ENCODE measurements at places on chromosomes 13 and 19. TPM values are rescaled to one million over a fixed set of nuclear protein-coding genes. Genes with fewer than 3 reads are reported as not detected.

DNA sequence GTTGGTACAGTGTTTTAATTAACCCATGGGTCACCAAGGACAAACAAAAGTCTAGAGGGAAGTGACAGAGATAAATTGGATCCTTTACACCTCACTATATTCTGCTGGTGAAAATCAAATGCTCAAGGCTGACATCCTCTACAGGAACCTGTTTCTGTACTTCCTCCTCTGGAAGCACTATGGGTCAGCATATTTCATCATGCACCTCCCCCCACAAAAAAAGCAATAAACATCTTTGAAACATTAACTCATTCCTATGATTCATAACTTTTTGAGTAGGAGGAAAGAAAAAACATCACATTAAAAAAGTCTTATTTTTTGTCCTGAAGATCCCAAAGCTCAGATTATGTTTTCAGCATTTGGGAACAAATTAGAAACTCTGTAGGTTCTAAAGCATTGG is 588.3 kb upstream of the SGCG start:
- no peak for DNase-seq

KLK10 gene
- not detected for total RNA-seq

ELL gene
- total RNA-seq: 10.3 TPM

DNA sequence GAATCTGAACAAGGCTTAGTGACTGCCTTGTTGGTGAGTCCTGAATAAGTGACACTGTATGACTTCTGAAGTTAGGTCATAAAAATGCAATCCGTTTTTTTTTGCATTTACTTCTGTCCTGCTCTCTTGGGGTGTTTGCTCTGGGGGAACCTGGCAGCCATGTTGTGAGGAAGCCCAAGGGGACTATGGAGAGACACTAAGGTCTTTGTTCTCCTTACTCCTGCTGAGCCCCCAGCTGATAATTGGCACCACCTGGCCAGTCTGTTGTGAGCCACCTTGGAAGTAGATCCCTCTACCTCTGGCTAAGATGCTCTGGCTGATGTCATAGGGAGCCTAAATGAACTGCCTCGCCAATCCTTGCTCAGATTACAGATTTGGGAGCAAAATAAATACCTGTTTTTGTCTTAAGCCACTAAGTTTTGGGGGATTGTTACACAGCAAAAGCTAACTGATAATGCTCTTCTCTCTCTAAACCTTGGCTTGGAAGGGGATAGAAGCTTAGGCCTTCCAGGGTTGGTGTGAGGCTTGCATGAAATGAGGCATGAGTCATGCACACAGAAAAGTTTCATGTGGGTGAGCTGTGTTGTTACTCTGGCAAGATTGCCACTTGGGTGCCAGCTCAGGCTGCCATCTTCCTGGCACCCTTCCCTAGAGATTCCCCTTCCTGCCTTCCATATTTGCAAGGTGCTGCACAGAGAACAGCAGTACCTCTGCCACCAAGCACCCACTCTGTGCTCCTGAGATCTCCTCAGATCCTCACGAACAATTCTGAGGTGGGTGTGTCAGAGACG is 10.1 kb downstream of the TUBB4A start:
- DNase-seq: no peak

GRCh38 chr13:42328672-42329071 is 56.7 kb downstream of the AKAP11 start:
- DNase-seq: no peak

C19orf38 gene
- total RNA-seq: 1.5 TPM

DNA sequence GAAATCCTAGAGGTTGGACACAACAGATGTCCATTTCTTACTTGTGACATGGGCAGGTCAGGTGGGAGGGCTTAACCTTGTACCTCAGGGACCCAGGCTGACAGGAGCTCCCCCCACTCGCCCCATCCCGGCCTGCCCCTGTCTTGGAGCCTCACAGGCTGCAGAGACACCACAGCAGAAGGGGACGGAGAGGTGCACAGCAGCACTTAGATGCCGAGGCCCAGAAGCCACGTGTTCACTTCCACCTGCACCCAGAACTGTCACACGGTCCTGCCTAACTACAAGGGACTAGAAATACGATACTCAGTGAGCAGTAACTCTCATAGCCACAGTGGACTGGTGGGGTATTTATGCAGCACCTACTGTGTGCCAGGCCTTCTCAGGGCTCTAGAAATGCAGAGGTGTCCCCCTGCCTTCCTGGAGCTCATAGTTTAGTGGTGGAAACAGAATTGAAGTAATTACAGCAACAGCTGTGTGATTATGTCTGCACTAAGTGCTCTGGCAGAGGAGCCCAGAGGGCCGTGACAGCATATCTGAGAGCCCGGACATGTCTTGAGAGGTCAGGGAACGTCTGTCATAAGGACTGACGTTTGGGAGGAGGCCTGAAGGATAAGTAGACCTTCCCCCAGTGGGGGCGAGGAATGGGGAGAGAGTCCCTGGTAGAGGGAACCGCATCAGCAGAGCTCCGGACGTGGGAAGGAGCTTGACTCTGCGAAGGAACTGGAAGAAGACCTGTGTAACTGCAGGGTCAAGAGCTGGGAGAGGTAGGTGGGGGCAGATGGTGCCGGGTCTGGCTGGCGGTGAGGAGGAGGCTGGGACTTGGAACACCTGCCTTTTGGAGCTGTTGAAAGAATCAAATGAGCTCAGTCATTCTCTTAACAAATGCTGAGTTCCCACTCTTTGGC is 130.0 kb downstream of the SIPA1L3 start:
- DNase-seq: no peak

Data from A172 (cell line).